ENCODE measurements at places on chromosomes 5 and 9. TPM values are rescaled to one million over a fixed set of nuclear protein-coding genes. Genes with fewer than 3 reads are reported as not detected.

Gene CD72
- total RNA-seq, result 3.9 TPM

GRCh38 chr9:110170357-110171257 is 37.4 kb downstream of the C9orf152 start:
- H3K36me3 ChIP-seq, result no peaks in the 10 kb centered on the region
- H3K27me3 ChIP-seq, result no peaks in the 10 kb centered on the region
- DNase-seq, result no peak
- no peaks in the 10 kb centered on the region for H3K4me1 ChIP-seq

DNA sequence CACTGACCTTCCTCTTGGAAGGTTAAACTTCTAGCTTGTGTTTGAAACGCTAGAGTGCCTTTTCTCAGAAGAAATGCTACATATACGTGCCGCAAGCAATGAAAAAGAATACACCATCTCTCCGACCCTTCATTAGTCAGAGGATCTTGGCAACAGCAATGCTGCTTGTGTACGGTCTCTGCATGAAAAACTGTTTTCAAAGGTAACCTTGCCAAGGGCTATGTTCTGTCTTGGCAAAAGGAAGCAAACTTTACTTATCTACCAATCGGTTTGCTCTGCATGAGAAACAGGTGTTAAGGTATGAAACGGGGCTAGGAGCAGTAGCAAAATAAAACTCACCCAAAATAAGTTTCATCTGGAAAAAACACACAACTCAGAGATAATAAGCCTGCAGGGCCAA is 297.8 kb downstream of the FBXL17 start:
- H3K4me1 ChIP-seq, result no peaks in the 10 kb centered on the region
- H3K4me3 ChIP-seq, result no peak overlapping the region
- no peak for DNase-seq
- no peak overlapping the region for H3K27ac ChIP-seq

- no peaks in the 10 kb centered on the region for H3K36me3 ChIP-seq
- peak overlapping the region; percentile 2 for H3K27ac ChIP-seq
- H3K4me1 ChIP-seq, result peaks cover 17% of the 10 kb centered on the region
- no peak for DNase-seq
- H3K27me3 ChIP-seq, result no peaks in the 10 kb centered on the region
Observed at GRCh38 chr9:133930682-133931485, 61.2 kb downstream of the VAV2 start.

DNA sequence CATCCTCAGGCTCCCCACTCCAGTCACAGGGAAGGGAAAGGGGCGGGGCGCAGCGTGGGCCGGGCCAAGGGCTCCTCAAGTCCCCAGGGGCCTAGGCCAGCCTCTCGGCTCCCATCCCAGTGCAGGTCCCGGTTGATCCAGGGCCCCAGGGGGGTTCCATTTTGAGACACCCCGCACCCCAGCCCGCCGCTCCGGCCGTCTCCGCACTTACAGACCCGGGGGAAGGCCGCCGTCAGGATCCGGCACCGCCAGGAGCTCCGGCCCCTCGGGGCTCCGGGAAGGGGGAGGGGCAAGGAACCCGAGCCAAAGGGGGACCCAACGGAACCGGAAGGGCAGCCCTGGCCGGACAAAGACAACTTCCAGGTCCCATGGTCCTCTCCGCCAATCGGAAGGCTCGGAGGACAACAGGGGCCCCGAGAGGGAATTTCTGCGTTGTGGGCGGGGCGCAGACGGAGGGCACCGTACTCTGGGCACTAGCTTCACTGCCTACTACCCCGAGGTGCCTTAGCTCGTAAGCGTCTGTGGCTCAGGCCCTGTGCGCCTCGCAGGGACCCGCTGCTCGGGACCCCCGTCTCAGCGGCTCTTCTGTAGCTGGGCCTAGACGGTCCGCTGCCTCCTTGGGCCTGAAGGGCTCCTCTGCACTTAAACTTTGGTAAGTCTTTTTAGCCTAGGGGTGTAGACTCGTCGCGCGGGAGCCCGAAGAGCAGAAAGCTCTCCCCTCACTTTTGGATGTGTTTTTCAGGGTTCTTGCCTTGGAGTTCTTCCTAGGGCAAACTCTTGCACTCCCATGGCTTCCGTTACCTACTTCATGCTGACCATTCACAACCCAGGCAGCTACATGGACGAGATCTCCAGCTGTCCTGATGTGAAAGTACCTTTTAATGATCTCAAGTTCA is at the start of gene ZBTB26:
TSS of gene ZBTB26 (minus strand) at position 287 of the 896 bp plus-strand sequence. CDS start 11,578 bp downstream, outside the sequence.
- H3K27me3 ChIP-seq, result no peaks in the 10 kb centered on the region
- H3K4me1 ChIP-seq, result peaks cover 34% of the 10 kb centered on the region
- no peaks in the 10 kb centered on the region for H3K36me3 ChIP-seq
- H3K27ac ChIP-seq, result peak within 1 kb of the TSS; percentile 79
- H3K4me3 ChIP-seq, result peak within 1 kb of the TSS; percentile 74
- DNase-seq, result peak; percentile 97

All from adrenal gland (tissue), 19 donors.